ENCODE measurements at places on chromosomes 2 and 18. TPM values are rescaled to one million over a fixed set of nuclear protein-coding genes. Genes with fewer than 3 reads are reported as not detected.

- no peak for DNase-seq
Measured at GRCh38 chr2:62920070-62920469, 130.6 kb upstream of the OTX1 start.

GRCh38 chr2:26178746-26179436 is 6.0 kb downstream of the GAREM2 start:
- no peak for DNase-seq

DNA sequence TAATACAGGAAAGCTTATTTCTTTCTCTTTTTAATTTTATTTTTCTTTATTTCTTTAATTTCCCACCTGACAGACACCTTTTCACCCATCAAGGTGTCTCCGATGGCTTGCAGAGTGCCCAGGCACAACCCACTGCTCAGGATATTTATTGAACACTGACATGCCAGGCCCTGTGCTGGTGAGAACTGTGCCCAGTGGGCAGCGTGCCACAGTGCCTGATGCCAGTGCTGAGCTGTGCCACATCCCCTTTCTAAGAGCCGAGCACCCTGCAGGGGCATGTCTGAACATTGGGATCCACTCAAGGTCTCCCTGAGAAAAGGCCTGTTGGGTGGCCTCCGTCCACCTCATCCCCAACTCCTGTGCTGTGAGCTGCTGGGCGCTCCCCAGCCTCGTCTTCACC is 158.6 kb upstream of the RAB6C start:
- DNase-seq = no peak

The NT5C1B gene
- polyA plus RNA-seq = 0.64 TPM

The MOGAT1 gene
- not detected for polyA plus RNA-seq

The CPLX4 gene
- polyA plus RNA-seq = not detected

DNA sequence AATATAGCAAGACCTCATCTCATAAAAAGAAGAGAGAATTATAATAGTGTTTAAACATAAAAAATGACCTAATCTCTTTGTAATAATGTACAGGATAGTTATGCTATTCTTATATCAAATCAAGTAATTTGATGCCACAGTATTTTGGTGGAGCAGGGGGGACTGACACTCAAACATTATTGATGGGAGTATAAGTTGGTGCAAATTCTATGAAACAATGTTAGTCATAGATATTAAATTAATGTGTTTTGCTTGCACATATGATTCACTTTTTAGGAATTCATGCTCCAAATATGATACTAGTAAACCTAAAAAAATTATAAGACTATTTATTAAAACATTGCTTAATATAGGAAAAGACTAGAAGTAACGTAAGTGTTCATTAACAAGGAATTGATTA is 256.1 kb upstream of the SYT4 start:
- no peak for DNase-seq

GRCh38 chr2:11377928-11378545 is 33.6 kb upstream of the ROCK2 start:
- no peak for DNase-seq

The DNER gene
- not detected for polyA plus RNA-seq

The FHOD3 gene
- polyA plus RNA-seq = not detected

GRCh38 chr2:68274022-68274421 is 21.7 kb upstream of the PPP3R1 start:
- DNase-seq = no peak

GRCh38 chr2:62238236-62238635 is 42.3 kb downstream of the B3GNT2 start:
- DNase-seq = no peak

The GCA gene
- polyA plus RNA-seq = 106 TPM

The BOLL gene
- polyA plus RNA-seq = not detected

- no peak for DNase-seq
Measured at GRCh38 chr2:190847504-190848081, 33.0 kb upstream of the GLS start.

The IL36RN gene
- not detected for polyA plus RNA-seq

GRCh38 chr2:217570394-217570793 is 432.4 kb downstream of the TNS1 start:
- no peak for DNase-seq

The HNRNPLL gene
- 7.1 TPM for polyA plus RNA-seq

The SLC9A4 gene
- polyA plus RNA-seq = not detected

DNA sequence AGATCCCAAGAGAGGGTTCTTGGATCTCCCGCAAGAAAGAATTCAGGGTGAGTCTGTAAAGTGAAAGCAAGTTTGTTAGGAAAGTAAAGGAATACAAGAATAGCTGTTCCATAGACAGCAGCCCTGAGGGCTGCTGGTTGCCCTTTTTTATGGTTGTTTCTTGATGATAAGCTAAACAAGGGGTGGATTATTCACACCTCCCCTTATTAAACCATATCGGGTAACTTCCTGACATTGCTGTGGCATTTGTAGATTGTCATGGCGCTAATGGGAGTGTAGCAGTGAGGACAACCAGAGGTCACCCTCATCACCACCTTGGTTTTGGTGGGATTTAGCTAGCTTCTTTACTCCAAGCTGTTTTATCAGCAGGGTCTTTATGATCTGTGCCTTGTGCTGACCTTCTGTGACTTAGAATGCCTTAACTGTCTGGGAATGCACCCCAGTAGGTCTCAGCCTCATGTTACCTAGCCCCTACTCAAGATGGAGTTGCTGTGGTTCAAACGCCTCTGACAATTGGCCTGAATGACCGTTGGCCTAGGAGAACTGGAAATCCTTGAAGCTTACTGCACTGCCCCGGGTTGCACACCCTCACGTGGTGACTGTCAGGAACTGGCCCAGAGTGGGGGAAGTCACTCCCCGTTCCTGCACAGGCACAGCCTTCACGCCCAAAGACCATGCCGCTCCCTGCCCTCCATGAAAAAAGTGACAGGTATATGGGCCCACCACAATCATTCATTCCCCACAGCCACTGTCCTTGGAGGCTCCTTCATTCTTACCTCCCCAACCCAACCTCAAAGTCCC is 136.9 kb downstream of the SEPTIN10 start:
- DNase-seq = no peak

DNA sequence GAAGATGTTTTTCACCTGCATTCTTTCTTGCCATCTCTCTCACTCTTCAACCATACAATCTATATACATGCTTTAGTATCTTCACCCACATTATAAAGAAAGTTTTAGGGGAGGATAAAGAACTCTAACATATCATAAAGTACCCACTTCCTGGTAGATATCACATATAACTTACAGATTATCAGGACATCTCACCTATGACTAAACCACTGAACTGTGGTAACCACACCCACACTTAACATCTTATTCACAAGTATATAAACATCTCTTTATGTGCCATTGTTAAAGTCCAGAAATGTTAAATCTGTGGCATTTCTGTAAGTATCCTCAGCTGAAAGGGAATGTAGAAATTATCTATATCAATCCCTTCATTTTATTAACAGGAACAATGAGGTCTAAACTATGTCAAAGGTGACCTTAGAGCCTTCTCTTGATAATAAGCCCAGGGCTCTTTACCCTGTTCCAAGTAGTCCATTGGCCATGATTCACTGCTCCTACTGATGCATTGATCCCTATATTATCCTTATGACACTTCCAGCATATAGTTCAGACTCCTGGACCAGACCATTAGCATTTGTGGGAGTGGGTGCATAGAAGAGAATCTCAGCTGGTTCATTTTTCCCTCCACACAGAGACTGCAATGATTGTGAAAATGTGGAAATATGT is 182.4 kb downstream of the SUCLG1 start:
- DNase-seq = no peak

- DNase-seq = peak; percentile 3
Measured at GRCh38 chr2:226030788-226031646, 631.5 kb downstream of the NYAP2 start.

DNA sequence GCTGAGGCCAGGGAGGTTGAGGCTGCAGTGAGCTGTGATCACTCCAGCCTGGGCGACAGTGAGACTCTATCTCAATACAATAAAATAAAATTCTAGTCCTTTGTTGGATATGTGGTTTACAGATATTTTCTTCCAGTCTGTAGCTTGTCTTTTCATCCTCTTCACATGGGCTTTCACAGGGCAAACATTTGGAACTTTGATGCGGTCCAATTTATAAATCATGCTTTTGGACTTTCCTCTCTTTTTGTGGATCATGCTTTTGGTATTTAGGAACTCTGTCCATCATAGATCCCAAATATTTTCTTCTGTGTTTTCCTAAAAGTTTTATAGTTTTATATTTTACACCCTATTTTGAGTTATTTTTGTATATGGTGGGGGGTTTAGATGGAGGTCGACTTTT is 14.9 kb downstream of the RAB10 start:
- no peak for DNase-seq

DNA sequence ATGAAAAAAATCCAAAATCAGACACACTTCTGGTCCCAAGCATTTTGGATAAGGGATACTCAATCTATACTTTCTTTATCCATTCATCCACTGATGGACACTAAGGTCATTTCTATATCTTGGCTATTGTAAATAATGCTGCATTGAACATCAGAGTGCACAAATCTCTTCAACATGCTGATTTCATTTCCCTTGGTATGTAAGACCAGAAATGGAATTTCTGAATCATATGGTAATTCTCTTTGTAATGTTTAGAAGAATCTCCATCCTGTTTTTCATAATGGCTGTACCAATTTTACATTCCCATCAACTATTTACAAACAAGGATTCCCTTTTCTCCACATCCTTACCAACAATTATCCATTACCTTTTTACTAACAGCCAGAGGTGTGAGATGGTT is 33.7 kb upstream of the MCM6 start:
- no peak for DNase-seq

GRCh38 chr2:12948961-12949353 is 232.2 kb downstream of the TRIB2 start:
- no peak for DNase-seq

DNA sequence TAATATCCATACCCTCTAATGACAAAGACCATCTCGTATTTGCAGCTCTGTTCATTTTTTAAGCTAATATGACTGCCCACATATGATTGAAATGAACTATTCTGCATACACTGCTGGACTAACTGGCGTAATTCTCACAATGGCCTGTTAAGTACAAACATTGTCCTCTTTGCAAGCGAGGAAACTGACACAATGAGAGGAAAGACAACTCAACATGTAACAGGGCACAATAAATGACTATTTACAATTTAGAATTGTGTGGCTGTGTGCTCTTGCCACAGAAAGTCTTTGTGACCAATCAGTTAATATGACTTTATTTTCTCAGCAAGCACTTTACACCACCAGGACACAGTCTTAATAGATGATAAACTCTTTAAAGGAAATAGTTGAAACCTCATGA is 498.0 kb downstream of the CNTNAP5 start:
- DNase-seq = no peak

DNA sequence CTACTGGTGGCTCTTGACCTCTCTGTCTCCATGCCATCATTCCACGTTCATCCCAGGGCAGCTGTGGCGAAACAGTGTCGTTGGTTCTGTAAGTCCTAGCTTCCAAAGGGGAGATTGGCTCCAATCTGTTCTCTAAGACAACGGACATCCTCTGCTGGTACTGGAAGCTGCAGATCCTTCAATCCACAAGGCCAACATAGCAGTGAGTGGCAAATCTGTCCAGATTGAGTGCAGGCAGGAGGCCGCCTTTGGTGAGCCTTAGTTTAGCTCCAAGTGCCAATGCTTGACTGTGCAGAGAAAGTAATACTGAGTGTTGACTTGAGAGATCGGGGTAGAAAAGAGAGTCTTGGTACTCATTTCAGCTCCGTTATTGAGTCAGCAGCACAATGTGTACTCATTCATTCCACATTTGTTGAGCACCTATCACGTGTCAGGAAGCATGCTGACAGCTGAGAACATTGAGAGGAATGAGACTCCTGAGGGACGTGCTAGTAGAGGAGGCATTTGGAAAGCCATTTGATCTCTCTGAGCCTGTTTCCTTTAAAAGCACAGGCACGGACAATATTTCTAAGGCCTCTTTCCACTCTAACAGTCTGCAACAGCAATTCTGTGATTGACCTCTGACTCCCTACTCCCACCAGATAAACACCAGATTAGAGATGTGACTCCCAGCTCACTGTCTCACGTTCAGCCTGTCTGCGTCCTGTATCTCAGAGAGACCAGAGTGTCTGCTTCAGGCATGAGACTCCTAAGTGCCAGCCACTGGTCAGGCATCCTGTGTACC is 306.0 kb downstream of the CLIP4 start:
- DNase-seq = no peak

DNA sequence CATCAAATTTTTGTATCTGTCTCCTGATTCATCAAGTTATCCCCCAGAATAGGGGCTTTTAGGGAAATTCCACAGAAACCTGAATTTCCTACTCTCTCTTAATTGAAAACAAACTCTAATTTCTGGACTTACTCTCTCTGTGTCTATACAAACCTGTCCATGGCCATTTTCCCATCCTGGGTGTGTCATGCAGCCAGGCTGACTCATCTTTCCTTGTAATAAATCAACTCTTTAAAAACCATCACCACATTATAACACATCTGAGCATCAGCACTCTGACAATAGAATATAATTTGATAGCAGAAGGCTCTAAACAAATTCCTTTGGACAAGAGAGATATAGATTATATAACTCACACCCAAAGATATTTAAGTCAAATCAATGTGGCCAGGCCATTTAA is 610.2 kb downstream of the DCC start:
- no peak for DNase-seq

DNA sequence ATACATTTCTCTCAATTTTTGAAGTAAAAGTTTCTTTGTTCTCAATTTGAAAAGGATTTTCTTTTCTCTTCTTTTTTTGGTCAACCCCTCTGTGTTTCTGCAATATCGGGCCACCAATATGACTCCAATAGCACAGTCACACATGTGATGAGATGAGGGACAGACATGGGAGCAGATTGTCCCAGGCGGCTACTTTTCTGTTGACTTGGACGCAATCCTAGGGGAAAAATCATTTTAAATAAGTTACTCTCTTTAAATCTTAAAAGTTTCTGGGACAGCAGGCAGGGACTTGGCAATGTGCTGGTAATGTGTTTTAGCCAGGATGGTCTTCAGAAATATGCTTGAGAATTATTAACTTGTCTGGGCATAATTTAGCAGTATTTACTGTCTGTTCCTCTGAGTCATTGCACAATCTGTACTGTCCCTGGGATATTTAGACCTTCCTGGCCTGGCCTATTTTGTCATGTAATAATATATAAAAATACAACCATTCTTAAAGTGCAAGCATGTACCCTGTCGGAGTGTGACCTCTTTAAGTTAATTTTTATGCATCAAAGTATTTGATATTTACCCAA is 388.5 kb upstream of the FANCL start:
- DNase-seq = no peak

- DNase-seq = no peak
Measured at GRCh38 chr2:122739732-122740593, 984.5 kb downstream of the TSN start.

The FIGLA gene
- not detected for polyA plus RNA-seq

Data from naive B cell (primary cell).